NCI-H1436 treated with DMSO at 0.1 percent for 48 hours (cell line): ENCODE measurements at places on chromosomes 13 and 19.

DNA sequence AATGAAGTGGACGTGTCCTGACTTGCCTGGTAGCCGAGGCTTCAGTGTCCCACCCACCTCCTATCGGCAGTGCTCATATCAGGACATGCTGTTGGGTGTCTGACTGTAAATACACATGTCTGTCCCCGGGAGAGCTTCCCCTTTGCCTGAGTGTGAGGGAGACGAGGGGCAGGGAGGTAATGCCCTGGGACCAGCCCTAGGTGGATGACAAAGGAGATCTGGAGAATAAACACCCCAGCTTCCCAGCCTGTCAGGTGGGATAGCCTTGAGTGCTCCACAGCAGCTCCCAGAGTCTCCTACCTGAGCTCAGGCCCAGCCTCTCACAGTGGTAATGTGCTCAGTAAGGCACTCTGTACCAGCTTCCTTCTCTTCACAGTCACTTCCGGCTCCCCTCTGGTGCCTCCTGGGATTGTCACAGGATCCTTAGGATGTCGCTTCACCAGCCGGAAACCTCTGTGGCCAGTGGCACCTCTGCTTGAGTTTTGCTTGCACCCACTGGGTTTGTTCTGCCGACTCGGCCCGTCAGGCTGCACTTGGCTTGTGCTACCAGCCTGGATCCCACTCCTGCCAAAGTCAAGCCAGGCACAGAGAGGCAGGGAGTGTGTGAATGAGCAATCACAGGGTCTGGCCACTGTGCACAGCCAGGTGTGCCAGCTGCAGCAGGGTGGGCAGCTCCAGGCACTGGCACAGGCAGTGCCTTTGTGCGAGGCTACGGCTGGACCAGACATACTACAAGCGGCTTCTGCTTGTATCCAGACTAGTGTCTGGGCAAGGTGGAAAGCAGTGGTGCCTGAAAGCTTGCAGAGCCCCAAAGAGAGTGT lies 54.4 kb upstream of the RGCC start:
- DNase-seq, result no peak

DNA sequence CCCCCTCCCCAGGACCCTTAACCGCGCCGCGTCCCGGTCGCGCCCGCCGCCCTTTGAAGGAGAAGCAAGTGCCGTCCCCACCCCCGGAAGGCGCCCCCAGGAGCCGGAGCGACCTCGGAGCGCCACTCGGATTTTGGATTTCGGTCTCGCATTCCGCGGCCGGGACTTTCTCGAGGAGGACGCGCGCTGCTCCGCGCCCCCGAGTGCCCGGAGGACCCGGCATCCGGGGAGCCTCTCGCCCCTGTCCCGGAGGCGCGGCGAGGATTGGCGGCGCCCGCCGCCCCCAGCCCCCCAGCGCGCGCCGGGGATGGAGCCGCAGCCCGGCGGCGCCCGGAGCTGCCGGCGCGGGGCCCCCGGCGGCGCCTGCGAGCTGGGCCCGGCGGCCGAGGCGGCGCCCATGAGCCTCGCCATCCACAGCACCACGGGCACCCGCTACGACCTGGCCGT lies 1.6 kb downstream of the MIDN start:
- no peak for DNase-seq

DNA sequence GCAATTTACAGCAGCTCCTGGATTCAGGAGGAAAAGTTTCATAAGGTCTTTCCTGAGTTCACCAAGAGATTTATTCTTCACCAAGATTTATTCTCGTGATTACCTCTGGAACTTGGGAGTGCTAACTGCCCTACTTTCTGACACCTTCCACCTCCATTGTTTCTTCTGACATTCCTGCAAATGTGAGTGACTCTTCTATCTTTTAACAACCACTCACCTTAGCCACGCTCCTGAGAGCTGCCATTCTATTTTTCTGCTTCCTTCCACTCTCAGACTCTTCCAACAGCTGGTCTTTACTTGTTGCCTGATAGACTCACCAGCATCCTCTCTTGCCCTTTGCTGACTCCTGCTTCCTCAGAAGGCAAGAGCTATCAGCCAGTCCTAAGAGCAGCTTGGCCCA lies 11.5 kb upstream of the CBY2 start:
- DNase-seq, result no peak

GRCh38 chr13:47594833-47595232 lies 406.2 kb downstream of the SUCLA2 start:
- DNase-seq, result no peak

GRCh38 chr19:17951990-17952976 lies 14.6 kb upstream of the KCNN1 start:
- no peak for DNase-seq

DNA sequence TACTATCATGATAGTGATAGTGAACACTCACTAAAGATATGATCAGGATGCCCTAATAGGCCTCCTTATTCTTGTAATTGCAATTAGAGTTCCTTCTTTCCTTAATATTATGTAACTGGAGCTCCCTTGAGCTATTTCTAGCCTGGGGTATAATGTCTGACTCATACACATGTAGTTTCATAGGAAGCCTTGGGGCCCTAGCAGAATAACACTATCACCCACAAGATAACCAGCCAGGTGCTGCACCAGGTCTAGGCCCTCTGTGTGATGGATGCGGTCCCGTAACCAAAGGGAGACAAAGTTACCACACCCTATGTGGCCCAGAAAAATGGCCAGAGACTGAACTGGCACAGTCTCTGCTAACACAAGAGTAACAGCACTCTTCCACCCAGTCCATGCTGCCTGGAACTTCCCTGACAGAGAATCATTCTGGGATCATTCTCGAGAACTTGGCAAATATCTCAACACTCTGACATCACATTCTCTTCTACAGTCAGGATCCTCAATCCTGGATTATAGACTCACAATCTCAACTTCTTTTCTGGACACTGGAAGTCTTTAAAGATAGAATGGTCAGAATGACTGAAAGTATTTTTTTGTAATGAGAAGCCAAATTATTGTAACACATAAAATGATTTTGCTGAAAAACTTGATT lies 32.6 kb upstream of the IGFL4 start:
- no peak for DNase-seq

- no peak for DNase-seq
These were observed 34.9 kb upstream of the POMP start for GRCh38 chr13:28623782-28624706.

DNA sequence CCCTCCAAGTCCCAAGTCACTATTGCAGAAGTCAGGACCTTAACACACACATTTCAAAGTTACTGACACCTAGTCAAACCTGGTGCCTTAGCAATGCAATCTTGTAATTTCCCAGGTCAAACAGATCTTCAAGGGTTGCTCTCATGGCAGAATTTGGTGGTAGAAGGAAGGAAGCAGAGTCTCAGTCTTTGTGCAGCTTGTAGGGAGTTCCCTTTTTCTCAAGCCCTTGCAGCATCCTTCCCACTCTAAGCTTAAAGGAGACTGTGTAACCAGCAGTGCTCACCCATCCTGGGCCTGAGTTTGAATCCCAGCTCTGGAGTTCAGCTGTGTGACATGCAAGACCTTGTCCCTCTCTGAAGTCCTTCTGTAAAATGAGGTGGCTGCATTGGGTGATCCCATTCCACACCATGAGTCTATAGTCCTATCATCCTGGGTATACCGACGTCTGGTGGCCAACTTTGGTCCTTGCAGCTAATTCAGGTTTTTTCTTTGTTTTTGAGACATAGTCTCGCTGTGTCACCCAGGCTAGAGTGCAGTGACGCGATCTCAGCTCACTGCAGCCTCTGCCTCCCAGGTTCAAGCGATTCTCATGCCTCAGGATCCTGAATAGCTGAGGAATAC lies 9.8 kb downstream of the SIGLEC10 start:
- DNase-seq, result no peak

DNA sequence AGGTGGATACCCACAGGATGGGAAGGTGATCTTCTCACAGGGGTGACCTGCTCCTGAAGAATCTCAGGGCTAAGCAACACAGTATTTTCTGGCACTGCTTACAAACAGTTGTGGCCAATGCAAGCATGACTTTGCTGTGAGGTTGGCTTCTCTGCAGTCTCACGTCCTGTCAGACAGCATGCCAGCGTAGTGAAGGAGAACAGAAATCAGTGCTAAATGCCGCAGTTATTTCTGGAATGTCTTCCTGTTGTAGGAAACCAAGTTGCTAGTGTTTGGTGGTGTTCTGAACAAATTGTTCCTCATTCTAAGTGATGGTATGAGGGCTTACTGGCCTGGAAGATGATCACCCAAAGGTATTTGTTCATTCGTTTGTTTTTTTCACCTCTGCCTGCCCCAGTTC lies 320.1 kb downstream of the MTUS2 start:
- DNase-seq, result no peak

- DNase-seq, result no peak
These were observed 401 bp upstream of the ZNF765 start for GRCh38 chr19:53394522-53394973.

GRCh38 chr19:46124638-46125115 lies at the start of gene IGFL3:
TSS of gene IGFL3 (minus strand) at chr19:46124688. CDS start at chr19:46124649, 39 bp downstream.
- no peak for DNase-seq

- no peak for DNase-seq
These were observed 4.9 kb upstream of the PDE4C start for GRCh38 chr19:18230941-18231734.

DNA sequence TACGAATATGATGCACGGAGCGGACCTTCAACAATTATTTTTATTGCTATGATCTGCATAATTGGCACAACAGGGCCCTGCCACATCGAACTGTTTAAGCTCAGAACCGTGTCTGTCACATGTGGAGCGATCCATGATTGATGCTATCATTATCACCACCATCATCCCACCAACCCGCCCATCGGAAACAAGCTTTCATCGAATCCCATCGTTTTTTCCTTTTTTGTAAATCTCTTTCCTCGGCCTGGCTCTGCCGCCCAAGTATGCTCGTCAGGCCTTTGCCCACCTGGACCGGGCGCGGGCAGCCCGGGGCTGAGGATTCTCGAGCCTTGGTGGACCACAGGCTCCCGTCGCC lies 533 bp upstream of the DCAF15 start:
- DNase-seq, result no peak

DNA sequence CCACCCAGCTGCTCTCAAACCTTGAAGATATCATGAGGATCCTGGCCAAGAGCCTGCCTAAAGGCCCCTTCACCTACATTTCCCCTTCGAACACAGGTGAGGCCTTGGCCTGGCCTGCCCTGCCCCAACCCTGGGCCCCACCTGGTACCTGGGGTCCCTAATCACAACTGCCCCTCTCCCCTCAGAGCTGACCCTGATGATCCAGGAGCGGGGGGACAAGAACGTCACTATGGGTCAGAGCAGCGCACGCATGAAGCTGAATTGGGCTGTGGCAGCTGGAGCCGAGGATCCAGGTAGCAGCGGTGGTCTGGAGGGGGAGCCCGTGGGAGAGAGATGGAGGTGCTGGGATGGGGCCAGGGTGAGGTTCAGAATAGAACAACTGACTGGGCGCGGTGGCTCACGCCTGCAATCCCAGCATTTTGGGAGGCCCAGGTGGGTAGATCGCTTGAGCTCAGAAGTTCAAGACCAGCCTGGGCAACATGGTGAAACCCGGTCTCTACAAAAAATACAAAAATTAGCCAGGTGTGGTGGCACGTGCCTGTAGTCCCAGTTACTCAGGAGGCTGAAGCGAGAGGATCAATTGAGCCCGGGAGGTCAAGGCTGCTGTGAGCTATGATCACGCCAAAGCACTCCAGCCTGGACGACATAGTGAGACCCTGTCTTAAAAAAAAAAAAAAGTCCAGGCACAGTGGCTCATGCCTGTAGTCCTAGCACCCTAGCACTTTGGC lies 17.5 kb downstream of the DDX39A start:
- DNase-seq, result no peak

- DNase-seq, result no peak
These were observed 1.1 kb downstream of the SUPT5H start for GRCh38 chr19:39446365-39447084.

DNA sequence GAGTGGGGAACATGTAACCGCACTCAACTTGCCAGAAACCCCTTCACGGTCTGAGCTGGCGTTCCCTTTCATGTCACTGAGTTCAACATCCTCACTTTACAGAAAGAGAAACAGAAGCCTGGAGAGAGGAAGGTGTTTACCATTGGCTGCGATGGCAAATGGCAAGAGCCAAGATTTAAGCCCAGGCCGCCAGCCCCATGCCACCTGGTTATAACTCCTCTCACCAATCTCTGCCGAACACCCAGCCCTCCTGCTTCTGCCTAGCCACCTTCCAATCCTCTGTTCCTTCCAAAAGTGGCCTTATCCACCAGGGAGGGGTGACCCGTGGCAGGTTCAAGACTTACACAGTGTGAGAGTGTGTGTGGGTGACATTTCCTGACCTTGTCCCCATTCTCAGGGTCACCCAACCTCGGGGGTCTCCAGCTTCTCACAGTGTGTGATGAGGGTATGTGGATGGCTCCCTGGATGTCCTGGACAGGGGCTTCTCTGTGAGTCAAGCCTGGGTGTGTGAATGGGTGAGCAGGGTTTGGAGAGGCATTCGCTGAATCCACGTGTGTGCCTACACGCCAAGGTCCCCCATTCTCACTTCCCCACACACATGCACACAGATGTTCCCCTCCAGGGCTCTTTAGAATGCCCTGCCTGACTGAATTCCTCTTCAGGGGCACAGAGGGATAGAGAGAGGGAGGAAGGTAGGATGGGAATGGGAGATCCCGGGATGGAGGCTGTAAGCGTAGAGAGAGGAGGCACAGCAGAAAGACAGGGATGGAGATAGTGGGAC lies 1.2 kb downstream of the CADM4 start:
- no peak for DNase-seq

GRCh38 chr19:50147462-50148423 lies 15.3 kb downstream of the IZUMO2 start:
- peak; percentile 15 for DNase-seq

DNA sequence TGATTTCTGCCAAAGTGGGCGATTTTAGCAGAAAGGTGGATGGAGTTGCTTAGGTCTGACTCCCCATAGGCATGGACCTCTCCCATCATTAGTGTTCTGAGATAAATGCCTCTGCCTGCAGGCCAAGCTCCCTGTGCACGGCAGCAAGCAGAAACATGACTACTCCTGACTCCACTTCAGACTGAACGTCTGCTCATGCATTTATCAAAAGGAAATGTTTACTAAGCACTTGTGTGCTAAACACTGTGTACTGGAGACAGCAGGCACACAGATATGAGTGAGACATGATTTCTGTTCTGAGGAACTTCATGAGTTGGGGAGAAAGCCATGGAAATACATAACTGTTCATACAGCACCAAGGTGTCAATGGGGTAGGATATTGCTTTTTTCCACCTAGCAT lies 149.6 kb downstream of the MIPEP start:
- no peak for DNase-seq

DNA sequence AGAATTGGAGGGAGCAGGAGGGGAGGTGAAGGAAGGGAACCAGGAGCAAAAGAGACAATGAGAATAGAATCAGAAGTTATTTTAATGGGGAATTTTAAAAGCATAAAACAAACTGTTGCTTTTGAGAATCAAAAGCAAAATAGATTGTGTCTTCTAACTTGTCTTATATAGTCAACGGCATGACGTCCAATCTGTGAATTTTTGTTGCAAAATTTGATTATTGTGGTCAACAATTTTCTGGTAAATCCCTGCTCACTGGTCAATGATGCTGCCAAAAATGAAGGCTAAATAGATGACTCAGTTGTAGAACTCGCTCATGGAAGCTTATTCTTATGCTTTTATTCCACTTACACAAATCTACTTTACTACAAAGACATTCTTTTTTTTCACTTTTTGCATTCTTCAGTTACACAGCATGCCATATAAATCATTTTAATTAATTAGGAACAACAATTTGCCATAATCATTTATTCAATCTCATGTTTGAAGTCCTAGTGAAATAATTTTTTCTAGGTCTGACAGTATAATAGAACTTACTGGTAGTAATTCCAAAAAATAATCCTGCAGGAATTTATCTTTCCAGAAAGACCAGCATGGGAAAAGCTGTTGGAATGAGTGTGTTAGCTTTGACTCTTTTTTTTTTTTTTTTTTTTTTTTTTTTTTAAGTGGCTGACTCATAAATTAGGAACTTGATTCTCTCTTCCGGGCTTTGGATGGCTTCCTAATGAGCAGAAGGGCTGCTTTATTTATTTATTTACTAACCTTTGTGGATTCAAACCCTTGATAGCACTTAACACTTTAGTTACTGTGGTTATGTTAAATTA lies 256.9 kb downstream of the SPRY2 start:
- peak; percentile 18 for DNase-seq
